Fibroblast of skin of left biceps (primary cell): ENCODE measurements at places on chromosomes 6 and 20.

DNA sequence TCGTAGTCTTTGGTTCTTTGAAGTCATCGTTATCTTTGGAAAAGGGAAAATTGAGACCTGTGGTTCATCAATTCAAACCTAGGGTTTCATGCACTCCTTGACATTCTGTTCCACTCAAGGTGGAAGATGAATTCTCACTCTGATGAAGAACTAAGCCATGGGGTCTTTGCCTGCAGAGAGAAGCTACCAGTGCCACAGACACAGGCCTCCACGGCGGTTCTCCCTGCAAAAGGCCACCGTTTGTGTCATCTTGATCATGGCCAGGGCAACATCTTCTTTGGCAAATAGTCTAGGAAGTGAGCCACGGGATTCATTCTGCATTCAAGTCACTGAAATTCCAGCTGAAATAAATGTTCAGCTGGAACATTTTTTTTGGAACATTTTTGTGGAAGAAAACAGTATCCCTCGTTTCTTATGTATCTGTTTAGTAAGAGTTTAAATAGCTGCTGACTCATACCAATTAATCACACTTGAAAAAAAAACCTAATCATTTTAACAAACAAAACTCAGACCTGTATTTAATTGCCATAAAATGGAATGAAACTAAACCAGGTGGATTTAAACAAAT lies 206.0 kb upstream of the FOXQ1 start:
- DNase-seq, result no peak

DNA sequence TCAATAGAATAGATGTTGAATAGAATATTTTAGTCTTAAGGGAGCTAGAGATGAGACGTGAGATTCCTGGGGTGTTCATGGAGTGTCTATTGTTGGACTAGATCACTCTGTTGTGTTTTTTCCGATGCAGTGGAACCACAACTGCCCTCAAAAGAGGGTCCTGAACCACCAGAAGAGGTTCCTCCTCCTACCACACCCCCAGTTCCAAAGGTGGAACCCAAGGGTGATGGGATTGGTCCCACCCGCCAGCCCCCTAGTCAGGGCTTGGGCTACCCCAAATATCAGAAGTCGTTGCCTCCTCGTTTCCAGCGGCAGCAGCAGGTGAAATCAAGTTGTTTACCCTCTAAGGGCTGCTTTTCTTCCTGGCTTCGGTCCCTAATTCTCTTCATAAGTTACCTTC lies 8.5 kb downstream of the PRRC2A start:
- DNase-seq, result no peak

GRCh38 chr20:31662372-31662854 lies 24.7 kb downstream of the COX4I2 start:
- DNase-seq, result no peak

GRCh38 chr20:57985278-57985677 lies 243.2 kb downstream of the ANKRD60 start:
- DNase-seq, result no peak

DNA sequence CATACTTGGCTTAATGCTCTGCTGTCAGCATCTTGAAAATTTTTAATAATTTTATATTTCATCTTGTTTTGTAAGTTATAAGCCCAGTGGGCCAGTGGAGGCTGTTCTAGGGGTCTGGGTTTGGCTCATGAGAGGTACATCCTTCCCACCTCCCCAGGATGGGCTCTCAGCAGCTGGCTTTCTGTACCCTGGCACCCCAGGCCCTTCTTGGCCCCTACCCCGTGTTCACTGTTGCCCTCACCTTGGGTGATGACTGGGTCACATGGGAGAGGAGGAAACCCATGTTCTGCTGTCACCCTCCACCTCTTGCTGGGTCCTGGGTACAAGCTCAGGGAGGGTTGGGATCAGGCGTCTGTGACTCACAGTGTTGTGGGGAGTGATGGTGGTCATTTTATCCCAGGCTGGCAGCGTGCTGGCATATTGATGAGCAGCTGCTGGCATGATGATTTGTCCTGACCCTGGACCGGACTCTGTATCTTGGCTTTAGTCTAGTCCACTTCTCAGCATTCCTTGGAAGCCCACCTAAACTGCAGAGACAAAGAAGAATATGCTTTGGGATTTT lies 34.6 kb downstream of the SLC16A10 start:
- no peak for DNase-seq

GRCh38 chr6:37100745-37101144 lies 69.2 kb upstream of the PIM1 start:
- no peak for DNase-seq

- DNase-seq, result no peak
Measured at GRCh38 chr6:159047891-159048685, 3.3 kb upstream of the TAGAP start.

DNA sequence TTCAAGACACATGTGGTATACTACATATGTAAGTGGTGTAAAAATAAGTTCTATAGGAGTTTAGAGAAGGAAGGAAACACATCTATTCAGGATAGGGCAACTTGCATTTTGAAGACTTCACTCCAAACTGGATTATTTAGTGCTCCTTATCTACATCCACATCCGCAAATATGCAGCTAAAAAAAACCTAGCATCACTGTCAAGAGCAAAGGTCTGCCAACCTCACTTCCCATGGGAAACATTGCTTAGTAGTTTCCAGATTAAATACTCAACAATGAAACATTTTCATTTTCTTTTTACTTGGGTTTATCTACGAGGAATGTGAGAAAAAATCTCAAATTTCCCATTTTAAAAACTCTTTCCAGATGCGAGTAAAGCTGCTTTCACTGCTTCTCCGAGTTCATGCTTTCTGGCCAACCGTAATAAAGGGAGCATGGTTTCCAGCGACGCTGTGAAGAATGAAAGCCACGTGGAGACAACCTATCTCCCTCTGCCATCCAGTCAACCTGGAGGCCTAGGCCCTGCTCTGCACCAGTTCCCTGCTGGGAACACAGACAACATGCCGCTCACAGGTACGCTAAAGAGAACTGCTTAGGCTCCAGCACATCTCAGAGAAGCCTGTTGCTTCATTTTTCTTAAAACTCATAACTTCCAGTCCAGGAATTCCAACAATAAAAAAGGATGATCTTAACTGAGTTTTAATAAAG lies 48.2 kb downstream of the RFX6 start:
- peak; percentile 7 for DNase-seq

GRCh38 chr20:41035207-41035606 lies 6.6 kb downstream of the TOP1 start:
- no peak for DNase-seq

DNA sequence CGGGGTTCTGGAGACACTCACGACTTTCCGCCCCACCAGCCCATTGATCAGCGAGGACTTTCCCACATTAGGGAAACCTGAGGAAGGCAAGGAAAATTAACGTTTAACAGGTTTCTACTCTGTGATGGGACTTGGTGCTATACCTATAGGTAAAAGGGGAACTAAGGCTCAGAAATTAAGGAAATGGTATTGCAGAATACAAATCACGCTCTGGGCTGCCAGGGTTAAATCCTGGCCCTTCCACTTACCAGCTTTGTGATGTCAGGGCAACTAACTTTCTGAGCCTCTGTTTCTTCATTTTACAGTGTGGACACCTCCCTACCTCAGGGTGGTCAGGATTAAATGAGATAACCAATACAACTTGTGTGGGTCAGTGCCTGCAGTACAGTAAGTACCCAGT lies 8.8 kb downstream of the GNL1 start:
- no peak for DNase-seq

DNA sequence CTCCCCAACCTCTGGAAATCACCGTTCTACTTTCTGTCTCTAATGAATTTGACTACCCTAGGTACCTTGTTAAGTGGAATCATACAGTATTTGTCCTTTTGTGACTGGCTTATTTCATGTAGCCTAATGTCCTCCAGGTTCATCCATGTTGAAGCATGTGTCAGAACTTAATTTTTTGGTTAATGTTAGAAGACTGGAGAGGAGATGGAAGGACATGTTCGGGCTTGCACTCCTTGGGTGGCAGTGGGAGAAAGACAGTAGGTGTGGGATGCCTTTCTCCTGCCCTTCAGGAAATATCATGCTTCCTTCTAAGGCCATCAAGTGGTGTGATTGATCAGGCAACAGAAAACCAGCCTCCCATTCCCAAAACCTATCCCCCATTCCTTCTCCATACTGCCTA lies 61.1 kb upstream of the RNF144B start:
- no peak for DNase-seq

- no peak for DNase-seq
Measured at GRCh38 chr6:34022250-34022872, 123.5 kb downstream of the GRM4 start.

DNA sequence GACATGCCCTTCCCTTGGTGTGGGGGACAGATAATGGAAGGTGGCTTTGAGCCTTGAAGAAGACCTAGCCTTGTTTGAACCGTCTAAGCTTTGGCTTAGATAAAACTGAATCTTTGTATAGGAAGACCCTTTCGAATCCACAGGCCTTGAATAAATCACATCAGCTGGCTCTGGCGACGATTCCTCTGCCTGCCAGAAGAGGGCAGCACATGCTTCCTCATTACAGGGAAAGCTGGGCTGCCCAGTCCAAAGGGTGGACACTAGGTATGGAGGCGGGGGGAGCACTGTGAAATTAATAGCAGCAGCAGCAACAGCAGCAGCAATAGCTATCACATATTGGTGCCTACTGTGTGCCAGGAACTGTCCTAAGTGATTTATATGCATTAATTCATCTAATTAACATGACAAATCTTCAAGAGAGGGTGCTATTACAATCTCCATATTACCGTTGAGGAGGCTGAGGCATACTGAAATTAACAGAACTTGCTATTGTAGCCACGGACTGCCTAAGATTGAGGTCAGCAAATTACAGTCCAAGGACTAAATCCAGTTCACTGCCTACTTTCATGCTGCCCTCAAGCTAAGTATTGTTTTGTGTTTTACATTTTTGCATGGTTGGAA lies 85.1 kb downstream of the CLIC5 start:
- DNase-seq, result no peak

- DNase-seq, result no peak
Measured at GRCh38 chr6:15026832-15027231, 219.0 kb upstream of the JARID2 start.
